ENCODE measurements at places on chromosomes 4 and X.

GRCh38 chr4:142883040-142883832, 37.1 kb upstream of the INPP4B start:
- DNase-seq, result no peak

GRCh38 chrX:7828594-7828993, 14.4 kb upstream of the VCX start:
- no peak overlapping the region for H3K27ac ChIP-seq
- no peak for DNase-seq
- H3K36me3 ChIP-seq, result no peaks in the 10 kb centered on the region
- no peak overlapping the region for H3K4me3 ChIP-seq
- H3K4me1 ChIP-seq, result no peaks in the 10 kb centered on the region
- H3K27me3 ChIP-seq, result no peaks in the 10 kb centered on the region

- H3K4me1 ChIP-seq, result peaks cover 45% of the 10 kb centered on the region
- H3K36me3 ChIP-seq, result peaks cover 13% of the 10 kb centered on the region
- peak overlapping the region; percentile 11 for H3K27ac ChIP-seq
- H3K27me3 ChIP-seq, result peaks cover 2% of the 10 kb centered on the region
- DNase-seq, result peak; percentile 22
Observed at GRCh38 chr4:139297001-139297410, 4.3 kb upstream of the NAA15 start.

DNA sequence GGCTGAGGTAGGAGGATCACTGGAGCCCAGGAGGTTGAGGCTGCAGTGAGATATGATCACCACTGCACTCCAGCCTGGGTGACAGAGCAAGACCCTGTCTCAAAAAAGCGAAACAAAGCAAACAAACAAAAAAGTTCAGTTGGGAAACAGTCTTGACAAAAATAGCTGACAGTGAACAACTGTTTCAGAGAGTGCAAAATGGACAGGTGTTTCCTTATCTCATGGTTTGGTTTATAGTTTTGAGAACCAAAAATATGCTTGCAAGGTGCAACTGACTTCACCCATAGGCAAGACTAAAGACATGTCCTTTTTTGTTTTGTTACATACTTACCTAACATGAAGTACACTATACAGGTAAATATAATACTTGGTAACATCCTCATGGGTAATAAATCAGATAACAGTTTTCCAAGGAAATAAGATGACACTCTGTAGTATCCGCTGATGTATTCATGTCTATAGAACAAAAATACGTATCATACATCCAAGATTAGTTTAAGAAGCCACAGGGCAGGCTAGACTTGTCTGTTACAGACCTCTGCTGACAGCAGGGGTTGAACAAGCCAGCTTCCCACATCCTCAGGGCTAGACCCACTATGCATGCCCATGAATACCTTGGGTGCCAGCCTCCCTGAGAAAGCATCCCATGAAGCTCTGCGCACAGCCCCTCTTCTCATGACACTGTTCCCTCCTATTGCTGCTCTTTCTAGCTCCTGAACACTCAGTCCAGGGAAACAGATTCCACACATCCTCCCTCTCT, 59.3 kb downstream of the ABCG2 start:
- no peaks in the 10 kb centered on the region for H3K36me3 ChIP-seq
- H3K4me1 ChIP-seq, result peaks cover 13% of the 10 kb centered on the region
- DNase-seq, result no peak
- H3K27ac ChIP-seq, result no peak overlapping the region

- H3K27me3 ChIP-seq, result no peaks in the 10 kb centered on the region
- no peak overlapping the region for H3K27ac ChIP-seq
- peaks cover 16% of the 10 kb centered on the region for H3K4me1 ChIP-seq
- peak; percentile 27 for DNase-seq
Observed at GRCh38 chr4:53055274-53055673, 193.2 kb downstream of the RASL11B start.

GRCh38 chr4:141220271-141220670, 424 bp upstream of the ZNF330 start:
- no peaks in the 10 kb centered on the region for H3K27me3 ChIP-seq
- peaks cover 30% of the 10 kb centered on the region for H3K36me3 ChIP-seq
- H3K27ac ChIP-seq, result peak overlapping the region; percentile 94
- no peak for DNase-seq

DNA sequence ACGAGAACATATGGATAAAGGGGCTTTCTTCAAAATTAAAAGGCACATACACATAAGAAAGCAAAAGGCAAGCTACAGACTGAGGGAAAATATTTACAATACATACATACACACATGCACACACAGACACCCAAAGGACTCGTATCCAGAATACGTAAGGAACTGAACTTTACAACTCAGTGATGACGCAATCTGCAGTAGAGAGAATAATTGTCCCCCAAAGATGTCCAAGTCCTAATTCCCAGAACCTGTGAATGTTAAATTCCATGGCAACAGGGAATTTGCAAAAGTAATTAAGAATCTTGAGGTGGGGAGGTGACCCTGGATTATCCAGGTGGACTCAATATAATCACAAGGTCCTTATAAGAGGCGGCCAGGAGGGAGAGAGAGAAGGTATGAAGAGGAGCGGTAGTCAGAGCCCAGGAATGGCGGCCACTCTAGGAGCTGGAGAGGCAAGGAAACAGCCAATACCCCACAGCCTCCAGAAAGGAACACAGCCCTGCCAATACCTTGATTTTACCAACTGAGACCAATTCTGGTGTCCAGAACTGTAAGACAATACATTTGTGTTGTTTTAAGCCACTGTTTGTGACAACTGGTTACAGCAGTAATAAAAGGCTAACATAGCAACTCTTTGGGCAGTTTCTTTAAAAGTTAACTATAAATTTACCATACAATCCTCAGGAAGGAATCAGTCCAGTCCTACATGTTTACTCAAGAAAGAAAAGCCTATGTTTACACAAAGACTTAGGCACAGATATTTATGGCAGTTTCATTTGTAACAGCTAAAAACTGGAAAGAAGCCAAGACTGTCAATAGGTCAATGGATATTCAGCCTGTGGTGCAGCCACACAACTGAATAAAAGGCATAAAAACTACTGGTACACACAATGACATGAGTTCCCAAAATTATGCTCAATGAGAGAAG, 27.3 kb upstream of the STS start:
- no peak for DNase-seq
- H3K27ac ChIP-seq, result peak overlapping the region; percentile 64
- 0 out of 2 replicates have a peak, but pooled peaks cover 10% of the 10 kb centered on the region for H3K36me3 ChIP-seq
- peaks cover 45% of the 10 kb centered on the region for H3K4me1 ChIP-seq
- H3K4me3 ChIP-seq, result no peak overlapping the region

GRCh38 chr4:185115827-185116232, 27.2 kb upstream of the SLC25A4 start:
- H3K27ac ChIP-seq, result no peak overlapping the region
- H3K4me3 ChIP-seq, result no peak overlapping the region
- DNase-seq, result peak; percentile 80
- no peaks in the 10 kb centered on the region for H3K36me3 ChIP-seq
- H3K27me3 ChIP-seq, result no peaks in the 10 kb centered on the region
- H3K4me1 ChIP-seq, result peaks cover 52% of the 10 kb centered on the region

DNA sequence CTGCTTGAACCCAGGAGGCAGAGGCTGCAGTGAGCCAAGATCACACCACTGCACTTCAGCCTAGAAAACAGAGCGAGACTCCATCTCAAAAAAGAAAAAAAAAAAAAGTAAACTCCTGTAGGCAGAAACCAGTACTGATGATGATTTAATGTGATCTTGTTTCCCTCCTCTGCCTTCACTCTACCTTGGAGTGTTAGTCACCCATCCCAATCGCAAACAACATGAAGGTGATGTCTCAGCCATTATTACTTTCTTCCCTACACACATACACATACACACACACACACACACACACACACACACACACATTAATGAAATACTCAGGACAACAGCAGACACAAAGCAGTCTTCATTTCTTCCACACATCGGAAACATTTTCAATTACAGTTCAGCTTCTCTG, 15.6 kb downstream of the XKRX start:
- DNase-seq, result no peak
- H3K36me3 ChIP-seq, result no peaks in the 10 kb centered on the region
- no peaks in the 10 kb centered on the region for H3K27me3 ChIP-seq
- no peak overlapping the region for H3K27ac ChIP-seq
- H3K4me1 ChIP-seq, result peaks cover 25% of the 10 kb centered on the region
- H3K4me3 ChIP-seq, result no peak overlapping the region

GRCh38 chrX:20260885-20261284, 5.8 kb downstream of the RPS6KA3 start:
- no peaks in the 10 kb centered on the region for H3K27me3 ChIP-seq
- peaks cover 34% of the 10 kb centered on the region for H3K4me1 ChIP-seq
- no peak overlapping the region for H3K4me3 ChIP-seq
- no peak overlapping the region for H3K27ac ChIP-seq

DNA sequence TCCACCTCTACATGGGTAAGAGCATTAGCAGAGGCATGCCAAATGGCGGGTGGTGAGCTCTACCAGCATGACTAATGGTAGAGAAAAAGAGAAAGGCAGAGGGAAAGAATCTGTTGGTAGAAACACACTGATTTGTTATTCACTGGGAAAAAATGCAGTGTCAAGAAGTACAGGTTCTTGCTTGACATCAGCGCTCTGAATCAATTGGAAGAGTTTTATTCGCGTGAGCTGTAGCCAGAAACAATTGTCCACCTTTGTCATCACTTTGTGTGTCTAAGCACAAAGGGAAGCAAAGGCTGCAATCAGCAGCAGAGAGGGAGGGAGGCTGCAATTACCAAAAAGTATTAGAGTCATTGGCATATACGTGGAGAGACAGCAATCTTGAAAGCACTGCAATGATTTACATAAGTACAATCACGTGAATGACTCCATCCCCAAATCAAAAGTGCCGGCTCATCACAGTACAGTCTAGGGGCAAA, 67.7 kb upstream of the HS3ST1 start:
- H3K27me3 ChIP-seq, result no peaks in the 10 kb centered on the region
- no peaks in the 10 kb centered on the region for H3K36me3 ChIP-seq
- H3K4me1 ChIP-seq, result no peaks in the 10 kb centered on the region
- no peak overlapping the region for H3K27ac ChIP-seq
- DNase-seq, result no peak

DNA sequence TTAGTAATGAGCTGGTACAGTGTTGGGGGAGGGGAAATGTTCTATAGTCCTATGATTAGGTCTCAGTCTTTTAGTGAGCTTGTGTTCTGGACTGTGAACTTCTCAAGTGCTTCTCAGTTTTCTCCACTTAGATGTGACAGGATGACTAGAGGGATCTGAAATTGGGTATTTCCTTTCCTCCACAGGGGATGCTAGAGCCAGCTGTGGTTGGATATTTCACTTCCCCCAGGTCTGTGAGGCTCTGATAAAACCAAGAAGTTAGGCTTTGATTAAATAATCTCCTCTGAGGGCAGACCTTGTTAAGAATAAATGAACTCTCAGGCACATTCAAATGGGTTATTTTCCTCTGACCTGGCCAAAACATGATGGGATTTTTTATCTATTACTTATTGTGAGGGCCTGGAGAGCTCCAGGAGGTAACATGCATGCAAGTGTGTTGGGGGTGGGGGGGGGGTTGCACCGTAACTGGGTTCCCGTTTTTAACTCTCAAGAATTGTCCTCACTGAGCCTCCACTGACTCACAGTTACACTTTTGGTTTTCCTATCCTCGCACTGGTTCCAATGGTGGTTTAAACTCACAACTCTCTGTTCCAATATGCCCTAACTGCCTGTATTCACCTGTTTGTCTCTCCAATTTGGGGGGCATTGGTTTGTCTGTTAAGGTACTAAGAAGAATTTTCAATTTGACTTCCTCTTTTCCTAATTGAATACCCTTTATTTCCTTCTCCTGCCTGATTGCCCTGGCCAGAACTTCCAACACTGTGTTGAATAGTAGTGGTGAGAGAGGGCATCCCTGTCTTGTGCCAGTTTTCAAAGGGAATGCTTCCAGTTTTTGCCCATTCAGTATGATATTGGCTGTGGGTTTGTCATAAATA, 28.1 kb upstream of the GLRA3 start:
- H3K27me3 ChIP-seq, result no peaks in the 10 kb centered on the region
- H3K4me3 ChIP-seq, result no peak overlapping the region
- H3K4me1 ChIP-seq, result no peaks in the 10 kb centered on the region
- no peak overlapping the region for H3K27ac ChIP-seq
- no peaks in the 10 kb centered on the region for H3K36me3 ChIP-seq

- no peak for DNase-seq
- H3K36me3 ChIP-seq, result peaks cover 24% of the 10 kb centered on the region
- no peak overlapping the region for H3K4me3 ChIP-seq
- H3K4me1 ChIP-seq, result peaks cover 21% of the 10 kb centered on the region
- H3K27ac ChIP-seq, result no peak overlapping the region
Observed at GRCh38 chr4:159252491-159252890, 149.6 kb downstream of the RAPGEF2 start.

GRCh38 chrX:122579526-122579925, 604.6 kb upstream of the GRIA3 start:
- H3K27me3 ChIP-seq, result no peaks in the 10 kb centered on the region
- peaks cover 84% of the 10 kb centered on the region for H3K4me1 ChIP-seq
- peak; percentile 55 for DNase-seq
- H3K36me3 ChIP-seq, result peaks cover 10% of the 10 kb centered on the region
- peak overlapping the region; percentile 70 for H3K27ac ChIP-seq

DNA sequence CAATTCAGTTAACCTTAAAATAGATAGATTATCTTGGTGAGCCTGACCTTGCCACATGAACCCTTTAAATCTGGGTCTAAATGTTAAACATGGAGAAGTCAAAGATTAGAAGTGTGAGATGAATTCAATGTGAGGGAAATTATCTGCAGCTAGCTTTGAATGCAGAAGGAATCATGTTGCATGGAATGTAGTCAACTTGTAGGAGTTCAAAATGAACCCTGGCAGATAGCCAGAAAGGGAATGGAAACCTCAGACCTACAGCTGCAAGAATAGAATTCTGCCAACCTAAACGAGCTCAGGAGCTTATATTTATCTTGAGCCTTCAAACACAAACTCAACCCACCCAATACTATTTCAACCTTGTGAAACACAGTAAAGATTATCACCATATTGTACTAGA, 632.5 kb downstream of the KCTD8 start:
- no peak overlapping the region for H3K27ac ChIP-seq
- H3K27me3 ChIP-seq, result no peaks in the 10 kb centered on the region
- H3K4me3 ChIP-seq, result no peak overlapping the region
- no peak for DNase-seq
- H3K4me1 ChIP-seq, result no peaks in the 10 kb centered on the region

- peaks cover 20% of the 10 kb centered on the region for H3K36me3 ChIP-seq
- no peak for DNase-seq
- no peaks in the 10 kb centered on the region for H3K4me1 ChIP-seq
- no peak overlapping the region for H3K27ac ChIP-seq
- no peaks in the 10 kb centered on the region for H3K27me3 ChIP-seq
Observed at GRCh38 chr4:163536091-163536490, 41.6 kb downstream of the TMA16 start.

- no peaks in the 10 kb centered on the region for H3K27me3 ChIP-seq
- H3K36me3 ChIP-seq, result no peaks in the 10 kb centered on the region
- no peak for DNase-seq
Observed at GRCh38 chrX:87582453-87582852, 64.9 kb downstream of the KLHL4 start.

Data from HFFc6 (cell line).